Progenitor cell of endocrine pancreas (in vitro differentiated cells): ENCODE measurements at places on chromosomes 6 and 20.

DNA sequence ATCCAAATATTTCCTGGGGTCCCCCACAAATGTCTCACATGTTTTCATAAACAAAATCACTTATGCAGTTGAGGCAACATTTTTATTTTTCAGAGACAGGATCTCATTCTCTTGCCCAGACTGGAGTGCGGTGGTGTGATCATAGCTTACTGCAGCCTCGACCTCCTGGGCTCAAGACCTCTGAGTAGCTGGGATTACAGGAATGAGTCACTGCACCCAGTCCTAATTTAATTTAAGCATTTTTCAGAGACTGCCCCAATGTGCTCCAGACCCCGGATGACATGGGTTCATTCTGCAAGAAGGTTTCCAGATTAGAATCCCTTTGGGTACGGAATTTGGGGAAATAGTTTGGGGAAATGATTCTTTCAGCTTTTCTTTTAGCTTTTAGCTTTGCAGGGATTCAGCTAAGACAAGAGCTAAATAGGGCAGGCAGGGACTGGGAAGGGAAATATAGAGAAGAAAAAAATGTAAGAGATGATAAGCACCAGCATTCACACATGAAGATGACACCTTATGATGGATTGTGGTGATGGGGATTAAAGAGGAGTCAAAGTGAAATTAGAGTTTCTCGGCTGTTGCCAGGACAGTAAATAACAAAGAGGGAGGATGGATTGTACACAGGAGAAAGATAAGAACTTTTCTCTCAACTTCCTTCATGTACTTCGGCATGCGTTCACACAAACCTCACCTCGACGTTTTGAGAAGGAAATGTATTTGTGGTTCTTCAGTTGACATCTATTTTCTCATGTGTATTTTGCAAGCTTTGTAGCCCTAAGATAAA, 169.4 kb upstream of the TAB2 start:
- no peak for DNase-seq

GRCh38 chr6:145315982-145316600, 419.2 kb downstream of the EPM2A start:
- DNase-seq: no peak

- no peak for DNase-seq
Observed at GRCh38 chr20:58554541-58554940, 39.3 kb upstream of the APCDD1L start.

- no peak for DNase-seq
Observed at GRCh38 chr20:5969348-5969935, 19.0 kb downstream of the MCM8 start.

- DNase-seq: no peak
Observed at GRCh38 chr6:102407886-102408741, 1014.6 kb downstream of the GRIK2 start.

GRCh38 chr20:39210341-39211036, 248.3 kb downstream of the DHX35 start:
- DNase-seq: no peak

DNA sequence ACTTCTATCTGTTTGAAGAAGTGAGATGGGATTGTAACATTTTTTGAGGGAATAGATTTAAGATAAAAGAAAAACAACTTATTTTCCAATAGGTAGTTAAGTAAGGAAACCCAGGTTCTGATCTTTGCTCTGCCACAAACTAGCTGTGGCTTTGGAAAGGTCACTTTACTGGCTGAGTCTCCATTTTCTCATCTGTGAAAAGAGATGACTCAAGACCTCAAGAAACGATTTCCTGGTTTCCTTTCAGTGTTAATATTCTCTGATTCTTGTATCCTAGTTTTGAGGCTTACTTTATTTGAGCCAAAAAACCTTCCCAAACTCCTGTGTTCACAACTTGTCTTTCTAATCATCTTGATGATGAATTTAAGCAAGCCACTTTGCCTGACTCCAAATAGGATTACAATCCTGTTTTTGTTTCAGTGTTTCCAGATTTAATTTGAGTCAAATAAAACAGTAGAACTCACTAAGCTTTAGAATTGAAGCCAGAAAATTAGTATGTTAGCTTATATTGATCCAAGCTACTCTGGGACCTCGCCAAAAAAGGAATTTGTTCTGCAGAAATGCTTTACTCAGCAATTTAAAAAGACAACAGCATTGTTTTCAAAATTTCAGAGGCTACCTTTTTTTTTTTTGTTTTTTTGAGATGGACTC, 51.1 kb downstream of the ENPP1 start:
- DNase-seq: no peak

DNA sequence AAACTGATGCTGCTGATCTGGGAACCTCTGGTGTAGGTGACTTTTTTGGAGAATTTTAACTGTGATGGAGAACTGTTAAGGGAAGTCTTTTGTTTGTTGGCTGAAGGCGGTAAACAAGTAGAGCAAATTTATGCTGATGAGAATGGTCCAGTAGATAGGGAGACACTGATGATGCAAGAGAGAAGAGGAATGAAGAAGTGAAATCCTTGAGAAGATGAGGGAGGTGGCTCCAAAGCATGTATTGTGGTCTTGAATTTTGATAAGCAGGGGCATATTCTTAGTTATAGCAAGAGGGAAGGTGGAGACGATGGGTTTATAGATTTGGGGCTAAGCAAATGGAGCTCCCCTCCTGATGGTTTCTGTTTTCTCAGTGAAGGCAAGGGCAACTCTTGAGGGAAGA, 22.0 kb downstream of the MAPK14 start:
- no peak for DNase-seq
